ENCODE measurements at places on chromosomes 16 and 17.
A peak's percentile ranks its signal among the peaks of the same experiment; 100 is the strongest.

GRCh38 chr17:8746501-8747236, 2.0 kb upstream of the CCDC42 start:
- no peak for DNase-seq

- no peak for DNase-seq
These were observed 658 bp upstream of the ZNF771 start for GRCh38 chr16:30406795-30407101.

DNA sequence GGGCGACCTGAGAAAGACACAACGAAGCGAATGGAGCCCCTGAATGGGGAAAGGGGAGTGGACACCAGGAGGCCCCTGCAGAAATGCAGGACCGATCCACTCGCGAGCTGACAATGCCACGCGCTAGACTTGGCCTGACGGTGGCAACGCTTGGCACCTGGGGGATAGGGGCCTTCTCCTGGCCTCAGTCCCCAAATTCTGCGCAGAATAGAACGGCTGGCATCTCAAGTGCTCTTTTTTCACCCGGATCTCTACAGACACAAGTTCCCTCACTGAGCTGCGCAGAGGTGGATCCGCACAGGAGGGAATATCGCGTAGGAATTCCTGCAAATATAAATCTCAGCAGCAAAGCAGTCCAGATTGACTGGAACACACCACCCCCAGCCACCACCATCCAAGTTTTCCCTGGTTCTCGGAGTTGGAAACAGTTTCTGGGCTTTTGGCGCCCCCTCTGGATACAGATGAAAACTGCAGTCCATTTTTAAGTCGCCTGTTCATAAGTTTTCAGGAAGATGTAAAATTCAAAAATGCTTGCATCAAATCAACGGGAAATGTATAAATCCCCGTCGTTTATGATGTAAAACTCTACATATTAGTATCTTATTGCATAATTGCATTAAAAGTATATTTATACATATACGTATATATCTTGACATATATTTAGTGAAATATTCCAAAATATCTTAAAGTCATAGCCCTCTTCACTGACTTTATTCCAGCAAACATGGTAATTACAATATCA, 2.3 kb upstream of the SOX9 start:
- peak; percentile 5 for DNase-seq

DNA sequence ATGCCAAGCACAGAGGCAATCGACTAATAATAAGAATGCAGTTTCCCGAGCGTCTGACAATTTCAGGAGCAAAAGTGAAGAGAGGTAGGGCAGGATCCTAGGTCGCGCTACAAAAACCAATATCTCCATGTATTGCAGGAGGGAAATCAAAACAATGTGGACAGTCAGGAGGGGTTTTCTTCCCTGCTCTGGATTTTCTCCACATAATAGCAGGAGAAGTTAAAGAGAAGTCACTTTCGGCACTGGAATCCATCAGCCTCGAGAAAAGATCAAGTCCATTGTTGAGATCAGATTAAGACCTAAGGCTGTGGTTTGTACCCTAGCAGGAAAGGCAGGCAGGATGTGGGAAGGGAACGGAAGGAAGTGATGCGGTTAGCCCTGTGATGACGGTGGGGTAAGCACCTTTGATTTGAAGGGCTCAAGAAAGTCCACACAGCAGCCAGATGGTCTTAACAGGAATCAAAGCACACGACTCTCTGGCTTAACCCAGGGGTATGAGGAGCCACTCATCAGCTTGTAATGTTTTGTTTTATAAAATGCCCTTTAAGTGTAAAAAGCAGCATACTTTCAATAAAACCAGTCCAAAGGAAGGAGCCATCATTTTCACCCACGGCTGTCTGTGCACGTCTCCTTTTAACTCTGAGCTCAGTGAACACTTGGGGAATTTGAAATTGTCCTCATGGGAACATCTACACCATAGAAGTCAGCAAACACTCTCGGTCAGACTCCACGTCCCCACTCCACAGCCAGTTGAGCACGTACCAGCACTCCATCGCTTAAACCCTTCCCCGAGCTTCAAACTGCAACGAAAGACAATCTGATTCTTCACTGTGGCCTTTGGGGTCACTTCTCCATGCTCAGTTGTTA, 15.8 kb upstream of the AKTIP start:
- peak; percentile 87 for DNase-seq

DNA sequence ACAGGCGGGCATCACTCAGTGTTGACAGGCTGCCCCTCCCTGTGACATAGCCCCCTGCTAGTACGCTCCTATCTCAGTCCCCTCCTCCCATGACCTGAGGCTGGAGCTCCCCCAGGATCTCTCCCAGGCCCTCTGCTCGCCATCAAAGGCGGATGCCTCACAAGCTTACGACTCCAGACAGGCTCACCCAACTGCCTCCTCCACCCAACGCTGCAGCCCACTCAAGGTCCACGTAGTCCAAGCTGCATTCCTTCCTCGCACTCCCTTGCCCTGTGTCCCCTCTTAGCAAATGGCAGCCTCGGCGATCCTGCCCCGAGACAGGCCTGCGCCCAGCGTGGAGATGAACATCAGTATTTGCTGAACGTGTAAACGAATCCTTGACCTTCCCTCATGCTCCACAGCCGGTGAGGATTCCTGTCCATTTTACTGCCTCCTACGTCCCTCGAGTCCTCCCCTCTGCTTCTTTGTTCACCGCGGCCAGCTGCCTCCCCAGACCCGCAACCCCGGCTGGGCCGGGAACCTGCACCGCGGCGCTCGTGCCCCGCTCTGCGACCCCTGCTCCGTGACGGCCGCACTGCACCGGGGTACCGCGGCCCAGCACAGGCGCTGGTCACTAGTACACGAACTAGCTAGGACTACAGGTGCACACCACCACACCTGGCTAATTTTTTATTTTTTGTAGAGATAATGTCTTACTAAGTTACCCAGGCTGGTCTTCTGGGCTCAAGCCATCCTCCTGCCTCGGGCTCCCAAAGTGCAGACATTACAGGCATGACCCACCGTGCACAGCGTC, 838 bp upstream of the TMEM97 start:
- DNase-seq, result no peak

- no peak for DNase-seq
These were observed 443.7 kb upstream of the DYNLRB2 start for GRCh38 chr16:80097098-80097497.

GRCh38 chr16:88634994-88635670, 3.2 kb upstream of the IL17C start:
- DNase-seq, result no peak

DNA sequence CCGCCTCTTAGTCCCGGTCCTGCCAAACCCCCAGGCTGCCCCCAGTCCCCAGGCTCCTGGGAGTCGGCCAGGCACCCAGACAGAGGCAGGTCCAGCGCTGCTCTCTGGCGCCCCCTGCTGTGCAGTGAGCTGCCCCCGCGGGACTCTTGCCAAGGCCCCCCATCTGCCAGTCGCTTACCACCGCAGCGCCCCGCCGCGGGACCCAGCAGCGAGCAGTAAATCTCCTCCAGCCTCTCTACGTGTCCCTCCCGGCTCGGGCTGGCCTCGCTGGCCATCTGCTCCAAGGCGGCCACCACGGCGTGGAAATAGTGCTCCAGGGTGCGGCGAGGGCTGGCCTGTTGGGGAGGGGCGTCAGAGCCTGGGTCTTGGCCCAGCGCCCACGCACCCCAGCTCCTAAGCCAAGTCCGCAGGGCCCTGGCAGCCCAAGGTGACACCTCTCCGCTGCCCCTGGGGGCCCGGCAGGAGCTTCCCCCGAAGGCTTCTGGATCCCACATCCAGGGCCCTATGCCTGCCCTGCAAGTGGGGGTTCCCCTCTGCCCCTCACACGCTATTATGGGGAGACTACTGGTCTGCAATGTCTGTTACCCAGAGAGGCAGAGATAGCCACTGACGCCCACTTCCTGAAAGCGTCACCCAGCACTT, 33.7 kb upstream of the MFSD6L start:
- no peak for DNase-seq

GRCh38 chr16:56691885-56692284, 9.6 kb downstream of the MT1X start:
- DNase-seq, result no peak

DNA sequence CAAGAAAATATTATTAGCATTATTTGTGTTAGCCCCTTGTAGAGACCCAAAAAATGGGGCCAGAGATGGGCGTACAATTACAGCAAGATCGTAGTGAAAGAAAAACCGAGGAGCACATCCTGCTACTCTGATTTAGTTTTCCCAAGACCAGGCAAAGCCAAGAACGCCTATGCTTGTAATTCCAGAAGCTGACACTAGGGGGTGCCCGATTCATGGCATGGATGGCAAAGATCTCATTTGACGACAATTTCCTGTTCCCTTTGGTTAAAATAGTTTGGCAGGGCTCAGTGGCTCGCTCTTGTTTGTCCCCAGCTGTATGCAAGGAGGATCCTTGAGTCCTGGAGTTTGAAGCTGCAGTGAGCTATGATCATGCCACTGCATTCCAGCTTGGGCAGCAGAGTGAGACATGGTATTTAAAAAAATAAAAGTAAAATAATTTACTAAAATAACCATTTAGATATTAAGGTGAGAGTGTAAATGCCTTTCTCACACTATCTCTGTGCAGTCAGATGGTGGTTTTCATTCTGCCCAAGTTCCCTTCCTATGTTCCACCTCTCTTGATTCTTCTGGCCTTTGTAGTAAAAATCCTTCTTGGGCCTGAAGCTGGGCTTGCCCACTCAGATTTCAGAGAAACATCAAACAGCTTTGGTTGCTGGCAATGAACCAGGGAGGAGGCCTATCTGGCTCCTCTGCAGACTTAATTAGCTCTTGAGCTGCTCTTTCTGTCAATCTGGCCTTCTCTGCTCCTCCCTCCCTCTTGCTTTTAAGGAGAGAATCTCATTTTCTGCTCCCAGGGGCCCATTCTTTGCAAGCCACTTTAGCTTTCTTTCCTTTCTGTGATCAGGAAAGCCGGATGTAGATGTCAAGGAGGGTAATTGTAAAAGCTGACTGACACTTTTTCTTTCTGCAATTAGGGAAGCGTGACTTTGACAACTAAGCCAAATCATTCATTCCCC, 31.2 kb downstream of the TMEM238L start:
- no peak for DNase-seq

DNA sequence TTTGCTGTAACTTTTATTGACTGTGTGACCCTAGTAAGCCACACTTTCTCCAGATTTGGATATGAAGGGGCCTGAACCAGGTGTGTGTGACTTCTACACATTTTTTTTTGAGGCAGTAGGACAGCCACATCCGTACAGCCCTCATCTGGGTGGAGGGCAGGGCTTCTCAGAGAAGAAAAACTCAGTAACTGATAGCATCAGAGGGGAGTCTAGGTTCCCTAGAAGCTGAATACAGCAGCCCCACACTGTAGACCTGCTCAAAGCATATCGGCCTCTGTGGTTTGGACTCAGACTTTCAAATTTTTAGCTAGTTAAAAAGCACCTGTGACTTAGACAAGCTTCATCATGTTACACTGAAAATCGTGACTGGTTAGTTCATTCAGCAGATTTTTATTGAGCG, 10.8 kb downstream of the PRSS54 start:
- DNase-seq, result no peak

DNA sequence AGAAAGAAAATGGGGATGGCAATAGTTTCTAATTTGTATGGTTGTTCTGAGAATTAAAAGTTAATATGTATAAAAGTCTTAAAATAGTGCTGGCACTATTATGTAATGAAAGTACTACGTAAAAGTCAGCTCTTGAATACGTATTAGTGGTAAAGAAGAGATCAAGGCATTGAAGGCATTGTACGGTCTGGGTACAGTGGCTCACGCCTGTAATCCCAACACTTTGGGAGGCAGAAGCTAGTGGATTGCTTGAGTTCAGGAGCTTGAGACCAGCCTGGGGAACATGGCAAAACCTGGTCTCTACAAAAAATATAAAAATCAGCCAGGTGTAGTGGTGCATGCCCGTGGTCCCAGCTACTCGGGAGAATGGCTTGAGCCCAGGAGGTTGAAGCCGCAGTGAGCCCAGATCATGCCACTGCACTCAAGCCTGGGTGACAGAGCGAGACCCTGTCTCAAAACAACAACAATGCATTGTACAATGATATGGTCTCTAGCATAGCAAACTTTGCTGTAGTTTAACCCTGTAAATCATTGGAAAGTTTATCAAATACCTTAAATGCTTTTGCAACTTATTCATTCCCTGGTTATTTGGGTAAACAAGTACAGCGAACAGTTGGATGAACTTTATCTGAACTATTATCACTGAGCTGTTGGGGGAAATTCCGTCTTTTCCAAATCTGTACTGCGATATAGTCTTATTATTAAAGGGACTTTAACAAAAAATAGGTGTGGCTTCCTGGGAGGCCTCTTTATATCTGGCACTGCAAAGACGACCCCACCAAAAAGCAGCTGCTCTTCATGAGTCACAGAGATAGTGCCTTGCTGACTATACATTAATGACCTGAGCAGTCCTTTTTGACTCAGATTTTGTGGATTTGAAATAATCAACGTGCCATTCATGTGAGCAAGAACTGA, 73.6 kb downstream of the GPRC5B start:
- no peak for DNase-seq

DNA sequence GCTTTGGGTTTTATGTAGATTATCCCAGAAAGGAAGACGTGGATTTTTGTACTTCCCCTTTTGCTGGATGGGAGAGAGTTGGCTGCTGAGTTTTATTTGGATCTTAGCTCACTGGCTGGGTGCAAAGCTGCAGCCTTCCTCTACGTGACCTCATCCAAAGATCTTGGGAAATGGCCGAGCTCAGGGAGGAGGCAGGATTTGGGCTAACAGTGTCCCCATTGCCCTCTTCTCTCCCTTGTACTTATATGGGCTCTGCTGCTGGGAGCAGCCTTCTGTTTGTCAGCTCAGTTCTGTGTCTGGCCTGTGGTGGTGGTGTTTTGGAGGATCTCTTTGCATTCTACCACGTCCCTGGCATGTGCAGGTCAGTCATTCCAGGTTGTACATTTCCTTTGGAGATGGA, 2.0 kb downstream of the AOC3 start:
- DNase-seq, result no peak

- no peak for DNase-seq
These were observed 103.7 kb upstream of the ASIC2 start for GRCh38 chr17:33396818-33397217.

DNA sequence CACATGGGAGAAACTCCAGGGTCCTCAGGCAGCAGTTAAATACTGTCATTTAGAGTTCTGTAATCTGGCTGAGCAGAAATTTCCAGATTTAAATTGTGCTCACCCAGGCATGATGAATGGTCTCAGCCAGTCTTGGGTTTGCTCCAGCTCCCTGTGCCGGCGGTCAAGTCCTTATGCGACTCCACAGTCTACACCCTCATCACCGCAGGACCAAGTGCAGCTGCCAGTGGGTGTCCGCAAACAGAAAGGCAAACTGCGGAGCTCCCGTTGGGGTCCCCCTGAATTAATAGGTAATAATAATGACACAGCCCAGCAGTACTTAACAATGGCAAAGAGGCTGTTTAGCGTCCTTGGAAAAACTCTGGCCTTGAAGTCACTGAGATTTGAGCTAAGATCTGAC, 3.9 kb upstream of the CACNG4 start:
- no peak for DNase-seq

GRCh38 chr17:17947966-17948365, 24.2 kb downstream of the TOM1L2 start:
- DNase-seq, result no peak
